Kidney epithelial cell (primary cell): ENCODE measurements at places on chromosomes 6 and 20. TPM values are rescaled to one million over a fixed set of nuclear protein-coding genes. Genes with fewer than 3 reads are reported as not detected.

- DNase-seq = no peak
Observed at GRCh38 chr20:36582322-36582721, 8.9 kb downstream of the TGIF2 start.

GRCh38 chr6:38518511-38519304, 121.0 kb downstream of the BTBD9 start:
- no peak for DNase-seq

GRCh38 chr20:13213335-13213734, 7.7 kb upstream of the ISM1 start:
- no peak for DNase-seq

- DNase-seq = no peak
Observed at GRCh38 chr20:2564406-2564805, 28.0 kb downstream of the TMC2 start.

DNA sequence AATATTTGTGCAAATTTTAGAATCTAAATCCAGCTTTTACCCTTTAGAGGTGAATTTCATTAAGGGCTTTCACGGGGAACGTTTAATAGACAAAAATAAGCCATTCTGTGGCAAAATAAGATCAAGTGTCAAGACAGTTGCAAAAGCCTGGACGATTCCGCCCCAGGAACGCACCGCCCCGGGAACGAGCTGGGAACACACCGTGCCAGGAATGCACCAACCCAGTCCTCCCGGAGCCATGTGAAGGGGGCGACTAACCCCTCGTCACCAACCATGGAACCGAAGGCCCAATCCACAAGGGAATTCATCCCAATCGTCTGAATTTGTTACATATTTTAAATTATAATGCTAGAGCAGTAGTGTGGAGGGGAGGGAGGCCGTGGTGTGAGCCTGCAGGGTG, 20.8 kb upstream of the TCFL5 start:
- no peak for DNase-seq

DNA sequence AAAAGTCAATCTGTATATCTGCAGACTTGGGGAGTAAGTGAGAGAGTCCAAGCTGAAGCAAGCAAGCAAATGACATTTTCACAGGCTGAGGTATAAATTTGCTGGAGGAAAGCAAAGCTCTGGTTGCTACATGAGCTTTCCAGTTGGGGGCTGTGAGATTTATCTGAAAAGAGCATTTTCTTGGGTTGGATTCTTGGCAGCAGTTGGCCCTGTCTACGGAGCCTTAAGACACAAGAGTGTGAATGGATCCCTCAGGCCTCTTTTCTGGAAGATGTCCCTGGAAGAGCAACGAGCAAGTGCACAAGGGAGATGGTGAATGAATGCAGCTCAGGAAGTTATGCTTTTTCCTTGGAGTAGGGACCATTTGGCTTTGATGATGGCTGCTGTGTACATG, 30.8 kb downstream of the ISM1 start:
- DNase-seq = no peak

- no peak for DNase-seq
Observed at GRCh38 chr20:58605292-58606065, 45.6 kb upstream of the STX16 start.

The AARS2 gene
- 11.9 and 16.6 TPM in 2 replicates for total RNA-seq

- no peak for DNase-seq
Observed at GRCh38 chr6:37723016-37723415, 25.3 kb upstream of the MDGA1 start.

- DNase-seq = no peak
Observed at GRCh38 chr6:107491760-107492660, 2.1 kb downstream of the SOBP start.

GRCh38 chr20:50980071-50980681, 21.6 kb downstream of the MOCS3 start:
- peak; percentile 99 for DNase-seq

DNA sequence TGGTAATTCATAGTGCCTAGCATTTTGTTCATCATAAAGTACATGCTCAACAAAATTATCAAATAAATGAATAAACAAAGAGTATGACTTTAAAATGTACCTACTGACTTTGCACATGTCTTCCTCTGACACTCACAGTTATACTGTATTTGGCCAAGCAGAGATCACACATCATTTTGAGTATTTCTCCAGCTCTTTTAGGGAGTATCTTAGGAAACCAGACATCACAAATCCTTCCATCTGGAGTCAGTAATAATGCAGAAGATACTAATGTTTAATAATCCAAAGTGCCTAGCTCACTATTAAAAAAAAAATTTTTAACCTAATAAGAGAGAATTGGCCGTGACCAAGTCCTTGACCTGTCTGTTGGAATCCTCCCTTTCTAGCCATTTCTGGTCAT, 154.6 kb downstream of the ZNF217 start:
- DNase-seq = no peak

The MMP24 gene
- 6.9 and 7.5 TPM in 2 replicates for total RNA-seq

DNA sequence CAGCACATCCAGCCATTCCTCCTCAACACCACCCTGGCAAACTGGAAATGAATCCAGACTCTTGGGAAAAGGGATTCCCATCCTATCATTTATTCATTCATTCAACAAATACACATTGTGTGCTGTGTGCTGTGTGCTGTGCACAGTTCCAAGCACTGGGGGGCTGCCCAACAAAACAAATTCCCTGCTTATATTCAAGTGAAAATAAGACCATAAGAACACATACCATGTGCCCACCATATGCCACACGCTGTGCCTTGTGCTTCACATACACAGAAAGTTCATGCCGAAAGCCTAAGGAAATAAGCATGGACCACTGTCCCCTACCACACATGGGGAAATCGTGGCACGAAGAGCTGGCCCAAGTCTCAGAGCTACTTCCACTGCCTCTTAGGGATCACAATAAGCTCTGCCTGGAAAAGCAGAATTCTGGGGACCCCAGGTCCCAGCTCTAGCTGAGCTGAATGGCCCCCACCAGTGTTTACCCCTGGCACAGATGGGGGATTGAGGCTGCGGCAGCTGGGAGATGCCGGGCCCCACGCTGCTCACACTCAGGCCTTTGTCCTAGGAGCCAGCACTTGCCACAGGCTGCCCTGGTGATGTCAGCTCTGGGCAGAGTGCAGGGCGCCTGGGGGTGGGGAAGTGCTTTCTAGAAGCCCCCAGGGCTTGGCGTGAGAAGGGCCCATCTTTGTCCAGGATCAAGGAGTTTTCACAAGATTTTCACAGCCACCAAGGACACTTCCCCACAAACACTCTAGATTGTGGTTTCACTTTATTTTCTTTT, 99.6 kb downstream of the PREX1 start:
- DNase-seq = no peak

The MYO6 gene
- total RNA-seq = 53.3 and 56.1 TPM in 2 replicates

- no peak for DNase-seq
Observed at GRCh38 chr6:60671369-60671768, 1614.7 kb downstream of the KHDRBS2 start.

DNA sequence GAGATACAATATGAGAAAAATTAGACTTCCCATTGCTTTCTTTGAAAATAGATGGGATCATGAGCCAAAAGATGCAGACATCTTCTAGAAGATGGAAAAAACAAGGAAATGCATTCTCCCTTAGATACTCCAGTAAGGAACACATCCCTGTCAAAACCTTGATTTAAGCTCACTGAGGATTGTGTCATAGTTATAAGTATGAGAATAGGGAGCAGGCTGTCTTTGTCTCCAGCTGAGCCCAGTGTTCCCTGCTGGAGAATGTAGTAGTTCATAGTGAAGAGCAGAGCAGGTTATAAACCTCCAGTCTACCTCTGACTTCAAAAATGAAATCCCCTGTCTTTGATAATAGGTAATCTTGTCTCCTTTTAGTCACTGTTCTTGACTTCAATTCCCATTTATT, 589.9 kb downstream of the PHF3 start:
- DNase-seq = no peak

DNA sequence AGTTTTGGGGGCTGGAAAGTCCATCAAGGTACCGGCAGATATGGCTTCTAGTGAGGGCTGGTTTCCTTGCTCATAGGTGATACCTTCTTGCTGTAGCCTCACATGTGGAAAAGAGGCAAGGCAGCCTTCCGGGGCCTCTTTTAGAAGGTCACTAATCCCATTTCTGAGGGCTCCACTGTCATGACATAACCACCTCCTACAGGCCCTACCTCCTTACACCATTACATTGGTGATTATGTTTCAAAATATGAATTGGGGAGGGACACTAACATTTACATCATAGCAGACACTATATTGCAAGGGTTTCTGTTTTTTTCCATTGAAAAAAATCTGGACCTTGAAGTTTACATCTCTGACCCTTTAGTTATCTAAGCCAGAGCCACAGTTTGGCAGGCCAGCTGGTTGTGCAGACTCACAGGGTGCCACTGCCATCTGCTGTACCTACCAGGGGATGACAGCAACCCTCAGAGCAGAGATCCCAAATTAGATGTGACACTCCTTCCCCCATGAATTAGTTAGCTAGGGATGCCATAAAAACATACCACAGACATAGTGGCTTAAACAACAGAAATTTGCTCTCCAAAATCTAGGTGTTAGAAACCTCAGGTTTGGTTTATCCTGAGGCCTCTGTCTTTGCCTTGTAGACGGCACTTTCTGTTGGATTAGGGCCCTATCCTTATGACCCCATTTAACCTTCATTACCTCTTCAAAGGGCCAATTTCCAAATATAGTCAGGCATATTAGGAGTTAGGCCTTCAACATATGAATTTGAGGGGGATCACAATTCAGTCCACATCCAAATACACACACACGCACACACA, 166.4 kb upstream of the RNF217 start:
- no peak for DNase-seq

GRCh38 chr6:111817451-111818120, 55.7 kb downstream of the FYN start:
- no peak for DNase-seq
